MM.1S (cell line): ENCODE measurements at places on chromosomes 4 and X.

GRCh38 chr4:100525686-100526085 is 7.9 kb upstream of the EMCN start:
- DNase-seq, result no peak

- DNase-seq, result peak; percentile 86
These were observed at the start of gene ODAPH for GRCh38 chr4:75555294-75556164. Gene ODAPH (plus strand): TSS chr4:75556066. CDS start chr4:75556083, 17 bp downstream.

GRCh38 chr4:53589511-53589910 is 1.8 kb downstream of the LNX1 start:
- no peak for DNase-seq

DNA sequence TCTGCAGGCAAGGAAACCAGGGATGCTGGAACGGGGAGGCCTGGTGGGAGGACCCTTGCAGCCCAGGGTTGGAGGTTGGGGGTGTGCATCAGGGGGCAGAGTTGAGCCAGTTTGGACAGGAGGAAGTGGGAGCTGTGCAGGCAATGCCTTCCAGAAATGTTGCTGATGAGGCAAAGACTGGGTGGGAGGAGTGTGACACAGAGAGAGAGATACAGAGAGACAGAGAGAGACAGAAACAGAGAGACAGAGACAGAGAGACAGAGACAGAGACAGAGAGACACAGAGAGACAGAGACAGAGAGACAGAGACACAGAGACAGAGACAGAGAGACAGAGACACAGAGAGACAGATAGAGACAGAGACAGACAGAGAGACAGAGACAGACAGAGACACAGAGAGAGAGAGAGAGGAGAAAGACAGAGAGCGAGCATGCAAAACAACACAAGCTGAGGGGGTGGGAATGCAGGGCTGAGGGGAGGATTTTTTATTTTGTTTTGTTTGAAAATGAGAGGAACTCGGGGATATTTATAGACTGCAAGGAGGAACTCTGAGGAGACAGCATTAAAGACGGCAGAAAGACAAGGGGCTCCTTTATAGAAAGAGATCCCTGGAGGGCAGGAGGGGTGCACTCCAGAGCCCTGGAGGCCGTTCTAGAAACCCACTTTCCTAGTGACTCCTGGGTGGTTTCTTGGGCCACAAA is 1.9 kb upstream of the HAUS3 start:
- peak; percentile 51 for DNase-seq

- peak; percentile 75 for DNase-seq
These were observed 6.4 kb downstream of the MTM1 start for GRCh38 chrX:150574559-150575418.

- no peak for DNase-seq
These were observed 248.7 kb downstream of the IL15 start for GRCh38 chr4:141885112-141885511.

GRCh38 chrX:134418317-134419113 is 41.5 kb upstream of the HPRT1 start:
- no peak for DNase-seq

DNA sequence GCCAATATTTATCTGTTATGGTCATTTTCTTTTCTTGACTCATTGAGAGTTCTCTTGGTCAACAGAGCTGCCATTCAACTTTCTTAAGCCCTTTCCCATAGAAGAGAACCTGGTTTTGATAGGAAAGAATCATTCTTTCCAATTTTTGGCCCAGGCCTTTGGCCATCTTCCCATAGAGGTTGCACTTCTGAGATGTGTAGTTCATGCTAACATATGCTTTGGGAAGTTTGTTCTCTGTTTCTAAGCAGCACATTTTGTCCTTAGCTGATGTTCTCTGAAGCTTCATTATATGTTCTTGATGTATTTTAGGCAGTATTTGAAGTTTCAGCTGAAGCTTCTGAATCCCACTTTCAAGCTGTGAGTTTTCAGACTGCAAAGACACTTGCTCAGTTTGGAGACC is 161.1 kb downstream of the VEGFC start:
- no peak for DNase-seq

DNA sequence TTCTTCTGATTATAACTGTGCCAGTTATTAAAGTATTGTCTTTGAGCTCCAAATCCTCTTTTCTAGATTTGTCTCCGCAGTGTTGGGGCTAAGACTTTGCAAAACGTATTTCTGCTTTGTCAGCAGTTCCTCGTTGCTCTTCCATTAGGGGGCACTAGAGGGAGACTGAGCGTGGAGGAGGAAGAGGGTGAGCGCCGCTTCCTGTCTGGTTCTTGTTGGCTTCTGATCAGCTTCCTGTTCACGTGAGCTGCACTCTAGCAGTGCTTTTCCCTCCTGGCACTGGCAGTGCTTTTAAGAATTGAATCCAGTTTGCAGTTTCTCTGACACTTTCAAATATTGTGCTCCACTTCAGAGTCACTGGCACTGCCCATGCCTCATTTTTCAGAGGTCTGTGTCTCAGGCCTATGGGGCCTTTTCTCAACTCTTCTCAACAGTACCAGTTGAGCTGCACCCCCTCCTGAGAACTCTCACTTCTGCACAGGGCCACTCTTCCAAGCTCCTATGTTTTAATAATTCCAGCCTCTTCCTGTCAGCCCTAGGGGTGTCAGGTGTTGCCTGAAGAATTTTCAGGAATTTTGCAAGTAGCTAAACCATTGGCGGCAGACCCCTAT is 54.4 kb upstream of the LCORL start:
- DNase-seq, result peak; percentile 50

- DNase-seq, result no peak
These were observed 19.7 kb upstream of the SPON2 start for GRCh38 chr4:1192091-1192492.

DNA sequence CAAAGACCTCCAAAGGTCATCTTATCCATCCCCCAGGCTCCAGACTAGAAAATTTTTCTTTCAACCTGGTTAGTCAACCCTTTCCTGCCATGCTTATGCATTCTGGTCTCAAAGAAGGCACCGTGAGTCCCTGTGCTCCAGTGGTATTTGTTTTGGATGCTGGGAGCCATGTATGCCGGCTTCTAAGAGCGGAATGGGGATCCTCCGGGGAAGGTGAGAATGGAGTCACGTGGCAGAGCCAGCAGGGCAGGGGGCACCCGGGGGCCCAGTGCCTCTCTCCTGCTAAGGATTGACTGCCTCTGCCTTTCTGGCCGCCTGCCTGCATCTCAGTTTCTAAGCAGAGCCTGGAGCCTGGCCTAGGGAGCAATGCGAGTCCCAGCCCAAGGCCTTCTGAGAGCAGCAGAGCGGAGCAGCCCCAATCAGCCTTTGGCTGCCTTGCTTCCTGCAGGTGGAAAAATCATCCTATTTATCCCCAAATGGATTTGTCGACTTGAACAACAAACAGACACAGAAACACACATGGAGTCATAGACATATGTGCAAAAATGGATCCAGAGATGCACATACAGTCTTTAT is 141.0 kb downstream of the PJA1 start:
- DNase-seq, result no peak

- no peak for DNase-seq
These were observed 46.5 kb upstream of the RELL1 start for GRCh38 chr4:37732526-37733186.

DNA sequence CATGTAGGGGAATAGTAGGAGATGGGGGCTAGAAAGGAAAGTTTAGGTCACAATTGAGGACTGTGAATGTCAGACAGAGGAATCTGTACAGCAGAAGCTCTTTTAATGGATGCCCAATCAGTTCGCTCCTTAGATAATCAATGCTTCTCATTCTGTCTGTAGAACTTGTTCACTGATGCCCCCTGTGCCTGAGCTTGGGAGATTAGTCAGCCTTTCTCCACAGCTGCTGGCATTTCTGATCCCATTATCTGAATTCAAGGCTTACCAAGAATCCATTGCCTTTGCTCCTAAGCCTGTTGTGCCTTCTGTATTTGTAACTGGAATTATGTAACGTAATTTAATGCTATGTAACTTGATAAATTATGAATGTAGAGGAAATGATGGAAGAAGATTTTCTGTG is 53.2 kb upstream of the BBS12 start:
- no peak for DNase-seq

GRCh38 chr4:82519072-82519471 is 42.7 kb downstream of the TMEM150C start:
- DNase-seq, result no peak

GRCh38 chrX:142637206-142637605 is 388.5 kb upstream of the SPANXN4 start:
- no peak for DNase-seq
